ENCODE measurements at places on chromosomes 16 and 17.

GRCh38 chr16:89574681-89575246 is 794 bp upstream of the CPNE7 start:
- peak; percentile 85 for DNase-seq
- no peaks in the 10 kb centered on the region for H3K4me1 ChIP-seq
- H3K27me3 ChIP-seq: peaks cover 3% of the 10 kb centered on the region
- H3K36me3 ChIP-seq: peaks cover 6% of the 10 kb centered on the region

- no peak overlapping the region for H3K27ac ChIP-seq
- no peaks in the 10 kb centered on the region for H3K4me1 ChIP-seq
- no peak overlapping the region for H3K4me3 ChIP-seq
- no peaks in the 10 kb centered on the region for H3K27me3 ChIP-seq
- no peaks in the 10 kb centered on the region for H3K36me3 ChIP-seq
These were observed 15.9 kb downstream of the EPOP start for GRCh38 chr17:38658741-38659345.

DNA sequence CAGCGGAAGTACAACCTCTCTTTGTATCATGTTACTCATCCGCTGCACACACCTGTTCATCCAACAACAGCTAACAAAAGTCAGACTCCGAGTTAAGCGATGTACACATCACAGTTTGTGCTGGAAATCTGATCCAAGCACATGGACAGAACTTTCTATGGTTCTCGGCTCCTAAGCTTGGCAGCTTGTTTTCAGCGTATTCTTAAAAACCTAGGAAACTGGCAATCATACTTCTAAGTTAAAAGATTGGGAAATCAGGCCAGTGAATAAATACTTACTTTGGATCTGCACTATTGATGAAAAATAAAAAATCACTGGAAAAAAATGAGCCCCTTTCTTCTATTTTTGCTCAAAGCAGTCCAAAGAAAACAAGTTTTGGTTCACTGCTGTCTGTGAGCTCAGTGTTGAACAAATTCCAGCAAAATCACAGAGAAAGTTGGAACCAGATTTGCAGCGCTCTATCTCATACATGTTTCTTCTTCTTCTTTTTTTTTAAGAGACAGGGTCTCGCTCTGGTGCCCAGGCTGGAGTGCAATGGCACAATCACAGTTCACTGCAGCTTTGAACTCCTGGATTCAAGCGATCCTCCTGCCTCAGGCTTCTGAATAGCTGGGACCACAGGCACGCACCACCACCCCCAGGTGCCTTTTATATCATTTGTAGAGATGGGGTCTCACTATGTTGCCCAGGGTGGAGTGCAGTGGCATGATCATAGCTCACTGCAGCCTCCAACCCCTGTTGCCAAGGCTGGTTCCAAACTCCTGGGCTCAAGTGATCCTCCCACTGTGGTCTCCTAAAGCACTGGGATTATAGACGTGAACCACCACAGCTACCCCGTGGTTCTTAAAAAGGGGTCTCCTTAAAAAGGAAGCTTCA is 71.6 kb upstream of the CREBBP start:
- H3K4me1 ChIP-seq: no peaks in the 10 kb centered on the region
- no peak overlapping the region for H3K4me3 ChIP-seq
- H3K27ac ChIP-seq: no peak overlapping the region
- H3K36me3 ChIP-seq: no peaks in the 10 kb centered on the region
- no peaks in the 10 kb centered on the region for H3K27me3 ChIP-seq

GRCh38 chr16:22670551-22671041 is 143.4 kb upstream of the HS3ST2 start:
- no peaks in the 10 kb centered on the region for H3K27me3 ChIP-seq
- H3K27ac ChIP-seq: no peak overlapping the region
- no peak overlapping the region for H3K4me3 ChIP-seq

DNA sequence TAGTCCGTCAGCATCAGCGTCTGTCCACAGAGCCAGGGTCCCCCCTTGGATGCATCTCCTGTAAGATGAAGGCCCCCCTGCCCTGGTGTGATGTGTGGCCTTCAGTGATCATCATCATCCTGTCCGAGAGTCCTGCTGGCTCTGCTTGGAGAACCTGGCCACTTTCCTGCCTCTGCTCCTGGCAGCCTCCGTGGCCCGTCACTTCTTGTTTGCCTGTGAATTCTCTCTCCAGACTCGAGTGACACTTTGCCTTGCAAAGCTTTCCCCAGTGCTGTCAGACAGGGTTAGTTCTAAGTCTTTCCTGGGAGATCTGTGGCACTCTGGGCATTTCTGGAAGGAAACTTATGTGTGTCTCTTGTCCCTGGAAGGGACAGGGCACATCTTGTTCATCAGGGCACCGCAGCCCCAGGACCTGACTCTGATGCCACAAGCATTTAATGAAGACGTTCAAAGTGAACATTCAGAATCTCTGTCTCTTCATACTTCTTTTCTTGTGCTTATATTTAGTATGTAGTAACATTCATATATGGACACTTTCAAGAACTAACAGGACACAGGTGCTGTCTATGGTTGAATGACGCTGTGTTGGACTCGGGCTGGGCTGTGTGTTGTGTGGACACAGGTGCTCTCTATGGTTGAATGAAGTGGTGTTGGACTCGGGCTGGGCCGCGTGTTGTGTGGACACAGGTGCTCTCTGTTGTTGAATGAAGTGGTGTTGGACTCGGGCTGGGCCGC is 68.5 kb downstream of the RPTOR start:
- H3K27ac ChIP-seq: no peak overlapping the region
- DNase-seq: no peak
- no peaks in the 10 kb centered on the region for H3K4me1 ChIP-seq
- H3K36me3 ChIP-seq: no peaks in the 10 kb centered on the region
- no peaks in the 10 kb centered on the region for H3K27me3 ChIP-seq

DNA sequence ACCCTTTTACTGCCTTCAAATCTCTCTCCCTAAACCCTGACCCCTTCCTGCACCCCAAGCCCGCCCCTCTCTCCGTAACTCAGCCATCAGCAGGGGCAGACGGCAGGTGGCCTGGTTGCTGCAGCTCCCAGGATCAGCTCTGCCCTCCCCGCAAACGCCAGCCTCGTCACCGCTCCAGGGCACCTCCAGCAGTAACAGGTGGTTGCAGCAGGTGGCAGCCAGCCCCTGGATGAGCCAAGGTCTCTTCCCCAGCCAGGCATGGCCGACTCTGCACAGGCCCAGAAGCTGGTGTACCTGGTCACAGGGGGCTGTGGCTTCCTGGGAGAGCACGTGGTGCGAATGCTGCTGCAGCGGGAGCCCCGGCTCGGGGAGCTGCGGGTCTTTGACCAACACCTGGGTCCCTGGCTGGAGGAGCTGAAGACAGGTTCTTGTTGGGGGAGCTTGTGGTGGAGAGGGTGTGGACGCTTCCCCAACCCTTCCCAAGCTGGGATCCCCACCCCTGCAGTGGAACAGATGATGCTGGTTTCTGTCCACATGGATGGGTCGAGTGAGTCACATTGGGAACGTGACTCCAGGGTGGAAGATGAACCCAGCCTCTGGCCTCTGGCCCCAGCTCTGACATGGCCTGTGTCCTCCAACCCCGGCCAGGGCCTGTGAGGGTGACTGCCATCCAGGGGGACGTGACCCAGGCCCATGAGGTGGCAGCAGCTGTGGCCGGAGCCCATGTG is 558 bp downstream of the HSD3B7 start:
- H3K4me3 ChIP-seq: peak overlapping the region; percentile 42
- no peaks in the 10 kb centered on the region for H3K4me1 ChIP-seq
- H3K27me3 ChIP-seq: no peaks in the 10 kb centered on the region
- DNase-seq: peak; percentile 81
- H3K27ac ChIP-seq: no peak overlapping the region
- peaks cover 15% of the 10 kb centered on the region for H3K36me3 ChIP-seq

GRCh38 chr17:2863204-2863603 is 67.0 kb downstream of the RAP1GAP2 start:
- H3K4me1 ChIP-seq: peaks cover 5% of the 10 kb centered on the region
- no peaks in the 10 kb centered on the region for H3K27me3 ChIP-seq
- no peak for DNase-seq
- no peak overlapping the region for H3K27ac ChIP-seq
- H3K4me3 ChIP-seq: no peak overlapping the region

GRCh38 chr17:6077752-6078151 is 7.6 kb downstream of the WSCD1 start:
- no peak overlapping the region for H3K4me3 ChIP-seq
- no peaks in the 10 kb centered on the region for H3K4me1 ChIP-seq
- no peak overlapping the region for H3K27ac ChIP-seq
- no peak for DNase-seq

GRCh38 chr17:77449908-77450741 is 309.4 kb downstream of the SEC14L1 start:
- peaks cover 1% of the 10 kb centered on the region for H3K36me3 ChIP-seq
- peak overlapping the region; percentile 85 for H3K4me3 ChIP-seq
- peak; percentile 84 for DNase-seq
- peaks cover 11% of the 10 kb centered on the region for H3K4me1 ChIP-seq
- H3K27ac ChIP-seq: no peak overlapping the region

DNA sequence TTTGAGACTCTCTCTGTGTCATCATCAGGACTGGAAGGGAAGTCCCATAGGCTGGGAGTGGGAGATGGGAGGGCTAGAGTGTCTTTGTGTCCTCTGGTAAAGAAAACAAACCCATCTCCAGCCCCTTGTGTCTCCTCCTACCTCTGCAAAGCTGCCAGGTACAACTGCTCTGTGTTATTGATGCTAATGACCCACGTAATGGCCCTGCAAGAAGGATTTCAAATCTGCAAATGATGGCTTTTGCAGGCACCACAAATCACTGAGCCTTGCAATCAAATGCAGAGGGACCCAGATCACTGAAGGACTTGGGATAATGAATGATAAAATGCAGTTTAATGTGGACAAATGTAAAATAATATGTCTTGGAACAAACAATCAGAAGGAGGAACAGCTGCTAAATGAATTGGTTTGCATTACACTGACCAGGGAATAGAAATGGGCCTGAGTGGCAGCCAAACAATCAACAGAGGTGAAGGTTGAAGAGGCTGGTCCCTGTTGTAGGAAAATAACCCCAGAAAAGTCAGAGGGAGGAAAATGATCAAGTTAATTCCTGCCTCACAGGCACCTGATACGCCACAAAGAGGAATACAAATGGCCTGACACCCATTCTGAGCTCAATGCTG is 425.1 kb downstream of the UTP18 start:
- 0 out of 2 replicates have a peak, but pooled peaks cover 2% of the 10 kb centered on the region for H3K4me1 ChIP-seq
- no peak overlapping the region for H3K27ac ChIP-seq
- no peak overlapping the region for H3K4me3 ChIP-seq
- no peaks in the 10 kb centered on the region for H3K27me3 ChIP-seq
- peak; percentile 20 for DNase-seq

DNA sequence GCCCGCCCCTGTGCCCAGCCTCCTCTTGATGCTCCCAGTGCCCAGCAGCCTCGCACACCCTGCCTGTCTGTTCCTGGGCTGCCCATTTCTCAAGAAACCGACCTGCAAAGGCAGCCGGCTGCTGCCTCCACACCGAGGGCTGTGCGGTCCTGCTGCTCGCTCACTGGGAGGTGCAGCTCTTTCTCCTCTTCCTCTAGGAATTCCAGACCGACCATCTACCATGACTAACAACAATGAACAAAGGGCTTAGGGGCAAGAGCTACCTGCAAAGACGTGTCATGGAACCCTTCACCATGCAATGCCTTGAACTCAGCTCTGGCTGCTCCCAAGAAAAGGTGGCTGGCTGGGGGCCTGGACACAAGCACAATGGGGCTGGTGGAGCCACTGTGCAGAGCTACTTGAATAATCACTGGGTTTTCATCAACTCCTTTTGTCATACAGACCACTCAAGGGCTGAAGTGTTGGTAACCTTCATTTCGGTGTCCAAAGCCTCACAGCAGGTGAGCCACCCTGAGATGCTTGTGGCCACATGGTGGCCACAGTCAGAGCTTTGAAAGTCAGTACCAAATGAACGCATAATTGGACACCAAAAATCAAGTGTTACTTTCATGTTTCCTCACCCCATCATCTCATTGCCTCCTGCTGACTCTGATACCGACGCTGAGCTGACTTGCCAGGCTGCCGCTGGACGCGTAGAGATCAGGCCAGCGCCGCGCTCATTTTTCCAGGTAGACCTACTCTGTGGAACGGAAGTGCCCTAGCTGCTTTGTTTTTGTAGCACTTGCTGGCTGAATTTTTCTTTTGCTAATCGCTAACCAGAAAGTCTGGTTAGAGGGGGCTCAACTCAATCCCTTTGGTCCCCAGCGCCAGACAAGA is 19.8 kb downstream of the CYB561 start:
- H3K27ac ChIP-seq: no peak overlapping the region
- DNase-seq: peak; percentile 32
- no peak overlapping the region for H3K4me3 ChIP-seq
- no peaks in the 10 kb centered on the region for H3K27me3 ChIP-seq

GRCh38 chr17:2745317-2746037 is 4.0 kb downstream of the CCDC92B start:
- H3K27ac ChIP-seq: no peak overlapping the region
- H3K36me3 ChIP-seq: no peaks in the 10 kb centered on the region
- H3K27me3 ChIP-seq: no peaks in the 10 kb centered on the region
- H3K4me1 ChIP-seq: no peaks in the 10 kb centered on the region
- no peak for DNase-seq
- no peak overlapping the region for H3K4me3 ChIP-seq

Measured in H9 (cell line).